Activated CD4-positive, CD25-positive, alpha-beta regulatory T cell (primary cell): ENCODE measurements at places on chromosomes 16 and 17.

- DNase-seq = no peak
These were observed 365.6 kb downstream of the SLC39A11 start for GRCh38 chr17:72726936-72727335.

DNA sequence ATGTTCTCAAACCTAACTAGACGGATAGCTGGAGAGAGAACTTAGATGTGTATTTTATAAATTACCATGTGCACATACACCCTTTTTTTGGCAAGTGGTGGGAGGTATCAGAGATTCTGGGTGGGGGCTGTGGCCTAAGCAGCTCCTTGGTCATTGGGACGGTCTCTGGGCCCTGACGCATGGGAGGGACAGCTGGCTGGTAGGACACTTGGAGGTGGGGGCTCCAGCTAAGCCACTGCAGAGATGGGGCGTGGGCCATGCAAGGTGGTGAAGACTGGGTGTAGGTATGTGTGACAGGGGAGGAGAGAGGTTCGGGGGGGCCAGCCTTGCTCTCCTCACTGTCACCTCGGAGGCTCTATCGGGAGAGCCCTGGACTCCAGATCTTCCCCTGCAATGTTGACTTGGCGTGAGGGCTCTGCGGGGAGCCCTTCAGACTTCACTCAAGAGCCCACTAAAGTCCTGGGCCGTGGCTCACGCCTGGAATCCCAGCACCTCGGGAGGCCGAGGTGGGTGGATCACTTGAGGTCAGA lies 17.1 kb downstream of the C1QTNF1 start:
- no peak for DNase-seq

GRCh38 chr16:4081047-4081446 lies 35.2 kb downstream of the ADCY9 start:
- no peak for DNase-seq

GRCh38 chr17:74785981-74786360 lies 9.8 kb upstream of the NAT9 start:
- no peak for DNase-seq

GRCh38 chr17:40812639-40813038 lies 9.8 kb downstream of the KRT10 start:
- DNase-seq = no peak

DNA sequence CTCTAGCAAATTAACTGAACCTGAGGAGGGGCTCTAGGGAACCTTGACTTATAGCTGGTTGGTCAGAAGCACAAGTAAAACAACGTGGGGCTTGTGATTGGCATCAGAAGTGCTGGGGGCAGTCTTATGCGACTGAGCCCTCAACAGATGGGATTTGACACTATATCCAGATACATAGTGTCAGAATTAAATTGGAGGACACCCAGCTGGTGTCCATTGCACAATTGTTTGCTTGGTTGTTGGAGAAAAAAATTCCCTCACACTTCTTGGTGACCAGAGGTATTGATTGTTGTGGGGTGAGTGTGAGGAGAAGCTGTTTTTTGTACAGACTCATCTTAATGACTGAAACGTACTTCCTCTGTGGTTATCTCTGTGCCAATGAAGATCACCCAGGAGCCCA lies 59.7 kb downstream of the NTN1 start:
- no peak for DNase-seq

DNA sequence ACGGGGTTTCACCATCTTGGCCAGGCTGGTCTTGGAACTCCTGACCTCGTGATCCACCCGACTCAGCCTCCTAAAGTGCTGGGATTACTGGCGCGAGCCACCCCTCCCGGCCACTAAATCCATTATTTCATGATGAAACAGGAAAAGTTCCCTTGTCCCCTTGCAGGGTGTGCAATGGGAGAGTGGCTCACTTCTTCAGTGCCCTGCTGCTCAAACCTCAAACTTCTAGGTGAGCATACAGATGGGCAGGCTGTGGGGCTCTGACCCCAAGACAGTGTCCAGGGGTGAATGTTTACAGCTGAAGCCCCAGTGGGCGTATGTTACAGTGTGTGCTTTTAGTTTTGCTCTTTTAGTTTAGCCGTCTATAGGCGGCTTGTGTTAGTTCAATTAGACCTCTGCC lies 34.7 kb downstream of the GJC1 start:
- no peak for DNase-seq

DNA sequence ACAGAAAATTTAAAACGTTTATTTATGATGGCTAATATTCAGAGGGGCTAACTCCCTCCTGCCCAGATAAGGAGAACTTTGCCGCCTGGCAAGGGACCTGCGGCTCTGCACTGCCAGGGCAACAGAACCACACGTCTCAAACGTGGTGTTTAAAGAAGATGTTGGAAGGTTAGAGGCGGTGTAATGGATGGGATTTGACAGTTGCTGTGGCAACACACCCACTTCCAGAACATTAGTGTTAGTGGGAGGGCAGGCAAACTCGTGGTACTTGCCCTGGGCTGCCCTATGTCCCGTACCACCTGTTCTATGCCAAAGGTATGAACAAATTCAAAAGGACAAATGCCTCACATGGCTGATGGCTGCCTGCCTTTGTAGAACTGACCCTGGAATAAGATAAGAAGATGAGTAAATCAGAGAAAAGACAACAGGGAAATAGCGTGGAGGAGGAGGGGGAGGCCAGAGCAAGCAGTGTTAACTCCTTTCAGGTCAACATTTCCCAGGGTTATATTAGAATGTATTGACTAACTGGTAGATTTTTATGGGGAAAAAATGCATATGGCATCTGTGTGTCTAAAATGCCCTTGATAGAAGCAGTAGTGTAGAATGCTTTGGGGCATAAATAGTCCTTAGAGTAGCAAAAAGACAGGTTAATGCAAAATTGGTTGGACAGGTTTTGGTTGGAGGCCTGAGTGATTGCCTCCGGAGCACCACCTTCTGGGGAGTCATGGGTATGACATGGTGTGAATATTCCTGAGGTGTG lies 30.8 kb downstream of the HLF start:
- peak; percentile 21 for DNase-seq

- no peak for DNase-seq
These were observed 1.5 kb downstream of the CDK12 start for GRCh38 chr17:39462631-39463375.

- DNase-seq = no peak
These were observed 295.3 kb downstream of the SOX9 start for GRCh38 chr17:72416054-72416675.

DNA sequence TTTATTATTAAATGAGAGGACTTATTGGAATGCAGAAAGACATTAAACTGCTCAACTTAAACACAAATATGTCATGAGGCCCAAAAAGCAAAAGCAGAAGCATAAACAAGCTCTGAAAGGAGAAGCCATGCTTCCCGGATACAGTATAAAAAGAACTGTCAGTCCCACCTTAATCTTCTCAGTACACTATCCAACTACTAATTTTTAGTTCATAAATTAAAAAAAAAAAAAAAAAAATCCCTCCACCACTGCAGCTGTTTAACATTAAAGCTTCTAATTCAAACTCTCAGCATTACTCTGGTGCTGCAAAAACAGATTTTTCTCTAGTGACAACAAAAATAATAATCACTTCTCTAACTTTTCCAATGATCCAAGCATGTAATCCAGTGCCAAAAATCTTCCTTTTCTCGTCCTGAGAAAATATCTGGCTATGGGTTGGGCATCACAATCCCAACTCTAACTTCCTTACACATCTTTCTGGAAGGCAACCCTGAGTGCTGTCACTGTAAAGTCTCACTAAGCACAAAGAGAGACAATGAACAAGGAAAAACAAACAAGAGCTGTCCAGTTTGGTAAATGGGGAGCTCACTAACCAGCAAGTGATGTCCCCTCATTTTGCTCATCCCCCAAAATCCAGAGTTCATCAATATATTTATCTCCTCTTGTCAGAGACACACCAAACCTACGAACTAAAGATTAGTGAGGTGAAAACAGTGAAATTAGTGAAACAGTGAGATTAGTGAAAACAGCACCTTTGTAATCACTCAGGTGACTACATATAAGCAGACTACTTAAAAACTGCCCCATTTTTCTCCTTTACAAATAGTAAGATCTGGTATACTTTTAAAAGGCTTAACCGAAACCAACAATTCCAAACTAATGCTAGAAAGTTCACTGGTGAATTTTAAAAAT lies 5.5 kb downstream of the USP32 start:
- DNase-seq = no peak

- no peak for DNase-seq
These were observed 18.9 kb downstream of the KPNA2 start for GRCh38 chr17:68054296-68054900.

DNA sequence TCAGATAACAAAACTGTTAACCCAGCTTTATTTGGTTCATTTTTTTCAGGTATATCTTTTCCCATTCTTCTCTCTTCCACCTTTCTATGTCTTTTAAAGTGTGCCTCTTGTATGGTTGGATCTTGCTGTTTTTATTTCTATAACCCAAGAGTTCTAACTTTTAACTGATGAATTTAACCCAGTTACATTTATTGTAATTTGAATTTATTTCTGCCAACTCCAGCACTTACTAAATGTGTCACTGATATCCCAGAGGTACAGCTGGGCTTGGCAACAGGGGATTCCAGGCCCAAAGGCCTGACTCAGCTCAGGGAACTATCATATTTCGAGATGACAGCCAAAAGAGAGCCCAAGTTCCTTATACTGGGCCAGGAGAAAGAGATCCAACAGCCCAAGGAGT lies 200.1 kb downstream of the GSG1L start:
- DNase-seq = no peak

GRCh38 chr16:154217-155030 lies 2.0 kb downstream of the HBZ start:
- DNase-seq = no peak

DNA sequence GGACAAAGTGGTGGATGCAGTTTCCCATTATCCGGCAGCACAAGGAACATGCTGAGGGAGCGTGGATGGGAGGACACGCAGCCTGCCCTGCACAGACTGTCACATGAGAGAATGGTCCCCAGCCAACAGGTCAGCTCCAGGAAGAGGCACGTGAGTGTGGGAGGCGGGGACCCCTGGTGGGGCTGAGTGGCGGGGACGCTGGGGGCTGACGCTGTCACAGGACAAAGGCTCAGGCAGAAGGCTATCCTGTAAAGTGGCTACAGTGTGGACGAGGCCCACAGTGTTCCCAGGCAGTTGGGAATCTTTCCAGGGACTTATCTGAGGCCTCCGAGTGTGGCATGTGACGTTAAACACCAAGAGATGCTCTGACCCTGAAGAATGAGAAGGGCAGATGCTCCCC lies 30.4 kb downstream of the MBTPS1 start:
- DNase-seq = no peak

GRCh38 chr16:47780213-47780875 lies 319.2 kb downstream of the PHKB start:
- no peak for DNase-seq

GRCh38 chr17:42775534-42776098 lies 2.4 kb downstream of the VPS25 start:
- no peak for DNase-seq

GRCh38 chr16:64887651-64888050 lies 234.2 kb downstream of the CDH11 start:
- DNase-seq = no peak

- DNase-seq = no peak
These were observed 361.8 kb upstream of the CDH5 start for GRCh38 chr16:66004699-66005098.

- no peak for DNase-seq
These were observed 7.5 kb upstream of the CALB2 start for GRCh38 chr16:71350821-71351557.

DNA sequence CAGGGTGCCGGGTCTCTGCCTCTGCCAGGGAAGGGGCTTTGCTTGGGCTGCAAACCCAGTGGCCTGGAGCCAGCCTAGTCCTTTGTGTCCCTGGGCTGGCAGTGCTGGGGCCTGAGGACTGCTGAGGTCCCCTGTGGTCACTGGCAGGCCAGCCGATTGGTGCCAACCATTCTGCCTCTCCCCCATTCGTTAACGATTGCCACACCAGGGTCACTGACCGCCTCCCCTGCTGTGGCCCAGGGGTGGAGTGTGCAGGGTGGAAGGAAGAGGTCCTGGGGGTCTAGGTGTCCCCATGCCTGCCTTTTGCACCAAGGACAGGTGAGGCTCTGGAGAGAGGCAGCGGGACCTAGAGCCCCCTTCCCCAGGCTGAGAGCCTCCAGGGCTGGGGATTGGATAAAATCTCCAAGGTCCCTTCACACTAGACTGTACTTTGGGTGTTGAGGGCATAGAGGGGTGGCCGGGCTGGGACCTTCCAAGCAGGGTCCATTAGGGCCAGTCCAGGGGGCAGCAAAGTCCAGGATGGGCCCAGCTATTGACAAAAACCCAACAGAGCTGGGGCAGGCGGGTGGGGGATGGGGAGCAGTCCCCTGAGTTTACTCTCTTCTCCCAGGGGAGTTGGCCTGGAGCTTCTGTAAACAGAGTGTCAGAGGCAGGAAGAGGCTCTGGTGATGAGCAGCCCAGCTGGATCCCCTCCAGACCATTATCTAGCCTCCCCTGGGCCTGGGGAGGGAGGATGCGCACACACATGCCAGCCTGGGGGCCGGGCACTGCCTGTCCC lies 1.1 kb downstream of the VASN start:
- DNase-seq = no peak

DNA sequence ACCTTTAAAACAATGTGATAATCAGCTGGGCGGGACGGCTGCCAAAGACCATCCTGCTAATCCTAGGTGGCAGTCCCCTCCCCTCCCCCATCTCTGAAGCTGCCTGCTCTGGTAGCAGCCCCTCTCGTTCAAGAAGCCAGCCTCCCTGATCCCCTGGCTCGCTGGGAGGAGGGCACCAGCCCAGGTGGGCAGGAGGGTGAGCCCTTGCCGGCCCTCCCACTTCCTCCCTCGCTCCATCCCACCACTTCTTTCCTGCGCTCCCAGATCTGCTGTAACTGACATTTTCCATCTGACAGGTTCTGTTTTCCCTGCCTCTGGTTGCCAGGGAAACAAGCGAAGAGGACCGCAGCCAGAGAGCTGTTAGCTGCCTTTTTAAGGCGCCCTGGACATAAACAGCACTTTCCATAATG lies 155.7 kb upstream of the TNRC6C start:
- no peak for DNase-seq

GRCh38 chr16:88640039-88640495 lies 1.7 kb downstream of the IL17C start:
- DNase-seq = no peak

- no peak for DNase-seq
These were observed 141.5 kb downstream of the ASIC2 start for GRCh38 chr17:33151565-33151964.

DNA sequence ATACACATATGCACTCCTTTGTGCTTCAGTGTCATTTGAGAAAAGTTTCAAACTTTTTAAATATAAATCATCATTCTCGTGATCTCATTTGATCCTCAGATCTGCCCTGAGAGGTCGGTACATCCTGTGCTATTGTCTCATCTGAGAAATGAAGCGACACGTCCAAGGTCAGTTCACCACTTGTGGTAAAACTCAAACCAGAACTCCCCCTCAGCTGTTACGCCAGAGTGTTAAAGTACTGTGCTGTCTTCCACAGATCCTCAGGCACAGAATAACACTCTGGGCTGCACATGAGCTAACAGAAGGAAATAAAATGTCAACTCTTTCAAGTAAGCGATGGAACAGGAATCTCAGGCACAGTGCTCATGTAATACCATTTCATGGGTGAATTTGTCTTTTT lies 31.4 kb downstream of the ANKFN1 start:
- no peak for DNase-seq
